Brain microvascular endothelial cell (primary cell): ENCODE measurements at places on chromosomes 1 and 21.

- DNase-seq: no peak
Observed at GRCh38 chr1:228396770-228397662, 9.6 kb downstream of the TRIM11 start.

DNA sequence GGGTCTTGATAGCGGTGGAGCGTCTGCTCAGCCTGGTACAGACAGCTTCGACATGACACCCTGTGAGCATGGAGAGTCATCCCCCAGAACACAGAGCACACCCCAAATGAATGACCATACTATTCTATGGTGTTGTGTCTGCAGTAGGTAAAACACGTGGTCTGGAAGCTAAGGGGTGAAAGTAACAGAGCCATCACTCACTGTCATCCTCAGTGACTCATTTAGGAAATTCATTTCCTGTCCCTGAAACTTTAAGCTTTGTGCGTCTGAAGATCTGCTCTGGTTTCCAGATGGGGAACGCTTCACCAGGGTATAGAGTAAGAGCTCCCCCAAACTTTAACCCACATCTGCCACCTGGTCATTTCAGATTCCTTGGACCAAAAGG lies 94.8 kb upstream of the DISP3 start:
- no peak for DNase-seq

GRCh38 chr1:103025858-103026409 lies 82.4 kb downstream of the COL11A1 start:
- DNase-seq: no peak

- DNase-seq: peak; percentile 92
Observed at GRCh38 chr1:66505671-66506392, 28.1 kb upstream of the SGIP1 start.

GRCh38 chr1:224357626-224358124 lies 996 bp downstream of the CNIH4 start:
- DNase-seq: no peak

DNA sequence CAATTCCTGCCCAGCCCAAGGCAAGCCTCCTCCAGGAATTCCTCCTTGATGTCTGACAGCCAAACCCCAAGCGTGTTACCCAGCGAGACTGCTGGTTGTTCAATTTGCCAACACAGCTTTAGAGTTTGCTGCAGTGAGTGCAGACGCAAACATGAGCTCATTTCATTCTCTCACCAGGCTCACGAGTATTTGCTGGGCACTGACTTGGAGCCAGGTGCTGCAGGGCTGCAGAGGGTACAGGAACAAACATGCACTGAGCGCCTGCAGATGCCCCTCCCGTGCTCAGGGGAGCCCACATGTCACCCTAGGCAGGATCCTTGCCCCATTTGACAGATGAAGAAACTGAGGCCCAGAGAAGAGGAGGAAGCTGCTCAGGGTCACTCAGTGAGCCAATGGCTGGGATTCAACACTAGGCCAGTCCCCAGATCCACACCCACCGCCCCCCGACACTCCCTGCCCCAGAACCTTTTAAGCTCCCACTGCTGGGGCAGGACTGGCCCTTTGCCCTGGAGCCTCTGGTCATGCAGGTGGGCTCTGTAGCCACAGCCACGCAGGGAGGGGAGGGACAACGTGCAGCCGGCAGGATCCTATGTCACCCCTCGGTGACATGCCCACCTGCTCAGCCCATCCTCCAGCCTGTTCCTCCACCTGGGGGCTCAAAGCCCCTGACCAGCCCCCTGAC lies 363.7 kb downstream of the MATN1 start:
- DNase-seq: no peak

GRCh38 chr1:160776178-160776577 lies 19.8 kb upstream of the LY9 start:
- DNase-seq: no peak

DNA sequence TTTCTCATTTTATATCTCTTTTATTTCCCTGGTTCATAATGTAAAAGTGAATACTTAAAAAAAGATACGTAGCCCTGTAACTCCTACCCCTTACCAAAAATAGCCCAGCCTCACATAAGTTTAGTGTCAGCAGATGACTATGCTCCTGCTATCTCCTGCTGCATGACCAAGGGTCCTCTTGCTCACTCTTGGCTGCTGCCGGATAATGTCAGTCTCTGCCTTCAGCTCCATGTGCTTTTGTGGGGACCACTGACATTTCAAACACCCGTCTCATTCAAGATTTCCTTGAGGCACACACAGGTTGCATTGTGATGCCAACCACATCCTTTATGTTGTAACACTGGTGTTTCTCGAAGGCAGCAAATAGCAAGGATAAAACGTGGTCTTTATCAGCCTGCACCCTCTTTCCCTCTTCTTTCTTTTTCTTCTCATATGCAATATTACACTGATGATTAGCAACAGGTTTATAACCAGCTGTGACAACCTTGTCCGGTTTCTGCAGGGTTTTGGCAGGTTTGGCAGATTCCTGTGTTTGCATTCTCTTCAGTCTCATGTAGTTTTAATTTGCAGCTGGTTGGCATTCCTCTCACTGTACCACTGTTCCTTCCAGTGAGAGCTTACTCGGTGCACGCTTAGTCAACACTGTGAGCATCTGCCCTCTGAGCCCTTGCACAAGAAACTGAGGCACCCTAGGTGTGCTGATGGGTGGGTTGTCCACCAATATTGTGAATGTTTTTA lies 62.2 kb downstream of the ZNF684 start:
- no peak for DNase-seq

DNA sequence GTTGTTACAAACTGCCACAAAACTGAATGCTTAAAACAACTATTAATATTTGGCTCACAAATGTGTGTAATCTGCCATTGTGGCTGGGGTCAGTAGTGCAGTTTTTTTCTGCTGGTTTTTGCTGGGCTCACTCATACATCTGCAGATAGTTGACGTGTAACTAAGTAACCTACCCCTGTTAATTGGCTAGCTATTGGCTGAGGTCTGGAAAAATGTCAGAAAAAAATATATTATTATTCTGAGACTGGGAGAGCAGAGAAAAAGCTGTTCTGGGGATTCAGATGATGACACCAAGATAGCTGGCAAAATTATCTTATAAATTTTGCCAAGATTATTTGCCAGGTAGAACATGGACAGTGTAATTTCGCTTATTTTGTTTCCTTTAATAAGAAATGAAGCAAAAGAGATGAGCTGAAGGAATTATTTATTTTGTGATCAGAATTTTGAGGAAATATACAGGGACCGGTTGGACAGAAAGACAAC lies 616.1 kb upstream of the ADAMTS5 start:
- peak; percentile 57 for DNase-seq

GRCh38 chr1:188499690-188500089 lies 1670.9 kb downstream of the PLA2G4A start:
- DNase-seq: peak; percentile 5

- no peak for DNase-seq
Observed at GRCh38 chr1:23290836-23291565, 53.1 kb downstream of the HNRNPR start.
